ENCODE measurements at places on chromosomes 3 and 15. TPM values are rescaled to one million over a fixed set of nuclear protein-coding genes. Genes with fewer than 3 reads are reported as not detected.

Gene TF
- 0.26 TPM for total RNA-seq

Gene HEXA
- total RNA-seq, result 80.5 TPM

Gene TM4SF1
- 0.27 TPM for total RNA-seq

Gene LDHAL6B
- not detected for total RNA-seq

Gene GLDN
- not detected for total RNA-seq

Gene DNAH12
- 0.13 TPM for total RNA-seq

Gene HHLA2
- total RNA-seq, result 1.0 TPM

Gene CAMK2N2
- 0.66 TPM for total RNA-seq

Gene CDCP1
- total RNA-seq, result 0.96 TPM

Gene MYO1E
- 15.3 TPM for total RNA-seq

Gene YEATS2
- 31.6 TPM for total RNA-seq

Gene AGBL1
- not detected for total RNA-seq

Gene RETNLB
- not detected for total RNA-seq

Gene ABTB1
- 21.7 TPM for total RNA-seq

Gene SOX14
- not detected for total RNA-seq

Gene MAPK6
- 97.6 TPM for total RNA-seq

Gene PODXL2
- 1.4 TPM for total RNA-seq

Gene SH2D7
- not detected for total RNA-seq

Gene OR5H2
- total RNA-seq, result not detected

Gene TRIM59
- 31.4 TPM for total RNA-seq

Gene SOX2
- total RNA-seq, result not detected

Gene LYSMD2
- 25.1 TPM for total RNA-seq

Gene TEX9
- 1.8 TPM for total RNA-seq

Gene TNIK
- total RNA-seq, result 15.9 TPM

Gene ADCY5
- total RNA-seq, result not detected

Gene SYNM
- total RNA-seq, result 2.4 TPM

Gene CHCHD6
- 16.7 TPM for total RNA-seq

Gene MCF2L2
- 3.5 TPM for total RNA-seq

Gene MDFIC2
- total RNA-seq, result not detected

Gene CDC25A
- 58.4 TPM for total RNA-seq

Gene FBXO40
- total RNA-seq, result not detected

Gene GMNC
- total RNA-seq, result not detected

Gene HTR3E
- not detected for total RNA-seq

Gene TM4SF4
- not detected for total RNA-seq

Gene SI
- total RNA-seq, result not detected

Gene CCR9
- total RNA-seq, result 8.3 TPM

Gene PLCB2
- 57.3 TPM for total RNA-seq

Gene BDH1
- total RNA-seq, result 64.6 TPM

Gene FSTL1
- total RNA-seq, result 0.53 TPM

Gene PLAAT1
- not detected for total RNA-seq

Gene XCR1
- not detected for total RNA-seq

Gene GHRL
- not detected for total RNA-seq

Gene NME9
- not detected for total RNA-seq

Gene IL20RB
- 0.71 TPM for total RNA-seq

Gene ILDR1
- not detected for total RNA-seq

Gene ECE2
- total RNA-seq, result not detected

Gene APOD
- 0.20 TPM for total RNA-seq

Gene COL6A5
- total RNA-seq, result not detected
